CD4-positive, alpha-beta T cell treated with Interleukin-15 for 4 hours (primary cell): ENCODE measurements at places on chromosomes 7 and 10.

DNA sequence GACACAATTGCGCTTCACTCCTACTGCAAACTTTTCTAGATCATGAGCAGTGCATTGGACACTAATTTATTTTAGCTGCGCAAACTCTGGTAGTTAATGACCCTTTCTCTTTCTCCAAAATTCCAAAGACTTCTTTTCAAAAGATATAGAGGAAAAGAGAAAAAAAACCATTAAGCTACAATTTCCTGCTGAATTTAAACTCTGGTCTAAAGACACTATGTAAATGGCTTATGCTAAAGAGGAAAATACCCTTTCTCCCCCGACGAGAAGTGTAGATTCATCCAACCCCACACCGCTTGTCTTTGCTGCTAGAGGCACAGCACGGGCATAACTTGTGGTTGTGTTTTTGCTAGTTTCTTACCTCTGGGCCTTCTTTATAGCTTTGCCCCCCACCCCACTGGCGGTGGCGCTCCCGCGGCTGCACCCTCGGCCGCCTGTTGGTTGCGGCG, 84.1 kb downstream of the SNX10 start:
- no peak for DNase-seq

GRCh38 chr10:130301021-130301892, 165.1 kb downstream of the GLRX3 start:
- peak; percentile 45 for DNase-seq

GRCh38 chr7:6154542-6155404, 117.7 kb downstream of the CYTH3 start:
- no peak for DNase-seq

- no peak for DNase-seq
Measured at GRCh38 chr7:39623732-39624441, 515 bp downstream of the RALA start.

DNA sequence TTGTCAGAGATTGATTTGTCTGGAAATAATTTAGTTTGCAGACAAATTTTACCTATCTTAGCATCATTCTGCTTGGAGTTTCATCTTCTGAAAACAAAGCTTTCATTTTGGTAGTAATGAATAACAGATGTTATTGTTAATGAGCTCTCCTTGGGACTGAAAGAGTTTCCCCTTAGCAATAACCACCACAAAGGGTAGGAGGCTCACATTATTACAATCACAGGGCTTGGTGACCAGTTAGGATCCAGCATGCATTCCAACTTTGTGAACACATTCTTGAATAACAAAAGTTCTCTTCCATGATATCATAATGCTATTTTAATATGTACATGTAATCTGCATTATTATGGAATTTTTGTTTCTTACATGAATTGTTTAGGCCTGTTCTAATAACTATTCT, 148.8 kb upstream of the VWC2 start:
- DNase-seq, result no peak

DNA sequence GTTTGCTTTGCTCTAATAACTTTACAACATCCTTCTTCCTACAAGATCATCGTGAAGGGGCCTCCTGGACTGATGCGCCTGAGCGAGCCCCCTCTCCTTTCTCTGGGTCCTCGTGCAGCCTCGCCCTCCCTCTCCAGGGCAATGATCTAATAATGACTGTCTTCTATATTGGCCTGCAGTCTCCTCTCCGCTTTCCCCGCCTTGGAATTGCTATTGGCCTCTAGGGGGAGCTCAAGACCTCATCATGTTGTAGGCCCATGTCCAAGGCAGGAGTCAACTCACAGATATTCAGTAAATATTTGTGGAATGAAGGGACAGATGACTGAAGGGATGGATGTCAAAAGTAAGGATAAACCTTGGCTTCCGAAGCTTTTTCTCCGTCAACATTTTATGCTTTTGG, 1180.3 kb downstream of the TYW1 start:
- no peak for DNase-seq

DNA sequence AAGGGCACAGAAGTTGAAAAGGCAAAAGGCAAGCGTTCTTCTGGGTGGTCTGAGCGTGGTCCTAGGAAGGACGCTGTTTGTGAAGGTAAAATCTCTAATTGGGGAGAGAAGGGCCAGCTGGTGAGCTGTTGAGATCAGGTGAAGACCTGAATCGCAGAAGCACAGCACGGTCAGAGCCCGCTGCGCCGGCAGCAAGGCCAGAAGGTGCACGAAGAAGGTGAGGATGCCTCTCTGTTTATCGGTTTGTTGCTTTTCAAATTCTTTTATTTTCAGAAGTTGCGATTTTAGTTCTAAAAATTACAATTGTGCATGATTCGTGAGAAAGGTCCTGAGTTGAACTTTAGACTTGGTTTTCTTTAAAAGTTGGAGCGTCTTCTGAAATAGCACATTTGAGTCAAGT, 247.8 kb upstream of the FOXK1 start:
- no peak for DNase-seq

DNA sequence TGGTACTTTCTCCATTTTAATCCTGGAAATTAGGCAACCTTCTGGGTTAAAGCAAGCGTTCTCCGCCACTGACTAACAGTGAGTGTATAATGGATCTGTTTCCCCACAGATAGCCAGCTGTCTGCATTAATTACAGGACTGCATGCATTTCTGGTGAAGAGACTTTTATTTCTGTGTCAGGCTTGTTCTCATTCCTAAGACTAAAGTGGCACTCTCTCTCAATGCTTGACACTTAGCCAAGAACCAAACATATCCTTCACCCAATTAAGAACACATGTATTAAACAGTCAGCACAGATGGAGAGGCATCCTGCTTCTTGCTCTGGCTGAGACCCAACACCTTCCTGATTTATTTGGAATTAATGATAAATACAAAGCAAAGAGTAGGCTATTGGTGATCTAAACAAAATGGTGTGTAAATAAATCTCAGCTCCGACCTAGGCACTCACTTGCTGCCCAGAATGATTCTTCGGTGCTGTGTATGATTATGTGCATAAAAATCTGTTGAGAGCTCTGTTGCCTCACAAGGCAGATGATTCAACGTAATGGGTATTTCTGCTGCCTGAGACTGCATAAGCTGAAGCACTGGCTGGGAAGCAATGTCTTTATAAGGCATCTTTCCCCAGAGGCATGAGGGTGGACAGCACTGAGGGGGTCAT, 16.8 kb downstream of the CALU start:
- no peak for DNase-seq
